ENCODE measurements at places on chromosomes 7 and 10.

DNA sequence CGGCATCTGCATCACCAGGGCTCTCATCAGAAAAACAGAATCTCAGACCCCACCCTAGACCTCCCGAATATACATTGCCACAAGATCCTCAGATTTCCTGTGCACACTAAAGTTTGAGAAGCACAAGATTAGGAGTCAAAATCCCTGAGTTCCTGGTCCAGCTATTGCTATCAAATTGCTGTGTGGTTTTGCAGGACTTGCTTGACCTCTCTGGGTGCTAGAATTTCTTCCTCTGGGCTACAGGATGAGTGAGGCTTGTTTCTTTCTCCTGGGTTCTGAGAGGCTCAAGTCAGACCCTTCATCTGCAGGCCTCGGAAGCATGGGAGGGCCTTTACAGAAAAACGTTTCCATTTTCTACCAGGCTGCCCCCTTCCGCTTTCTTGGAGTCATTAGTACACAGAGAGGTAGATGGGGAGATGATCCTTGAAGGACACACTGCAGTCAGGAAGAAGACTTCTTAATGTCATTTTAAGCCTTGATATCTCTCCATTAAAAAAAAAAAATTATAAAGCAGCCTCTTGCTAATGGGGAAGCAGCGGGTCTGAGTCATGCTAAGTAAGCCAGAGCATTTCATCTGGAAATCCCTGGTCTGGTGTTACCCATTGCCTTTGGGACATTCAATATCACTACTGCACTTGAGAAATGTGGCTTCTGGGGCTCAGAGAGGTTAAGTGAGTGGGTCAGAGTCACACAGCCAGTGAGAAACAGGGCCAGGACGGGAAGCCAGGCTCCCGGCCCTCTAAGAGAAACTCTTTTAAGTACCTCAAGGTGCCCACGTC lies 173.5 kb downstream of the KCNMA1 start:
- H3K4me1 ChIP-seq: no peaks in the 10 kb centered on the region
- H3K36me3 ChIP-seq: no peaks in the 10 kb centered on the region
- no peak for DNase-seq

DNA sequence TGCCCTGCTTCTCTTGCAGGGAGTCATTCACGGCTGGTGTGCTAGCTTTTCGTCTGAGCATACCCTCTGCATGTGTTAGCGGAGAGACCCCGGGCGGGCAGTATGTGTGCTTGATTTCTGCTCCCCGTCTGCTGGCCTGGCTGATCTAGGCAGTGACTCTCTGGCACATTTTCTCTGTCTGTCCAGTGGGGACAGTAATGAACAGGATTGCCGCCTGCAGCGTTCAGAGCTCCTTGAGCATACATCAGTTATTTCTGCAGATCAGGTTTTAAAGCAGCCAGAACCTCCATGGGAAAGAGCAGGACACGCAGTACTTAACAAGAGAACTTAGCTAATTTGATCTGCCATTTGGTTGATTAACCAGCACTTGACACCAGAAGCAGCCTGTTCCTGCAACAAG lies 242.5 kb downstream of the CELF2 start:
- H3K36me3 ChIP-seq: peaks cover 96% of the 10 kb centered on the region
- H3K4me1 ChIP-seq: peaks cover 41% of the 10 kb centered on the region
- H3K27ac ChIP-seq: no peak overlapping the region

DNA sequence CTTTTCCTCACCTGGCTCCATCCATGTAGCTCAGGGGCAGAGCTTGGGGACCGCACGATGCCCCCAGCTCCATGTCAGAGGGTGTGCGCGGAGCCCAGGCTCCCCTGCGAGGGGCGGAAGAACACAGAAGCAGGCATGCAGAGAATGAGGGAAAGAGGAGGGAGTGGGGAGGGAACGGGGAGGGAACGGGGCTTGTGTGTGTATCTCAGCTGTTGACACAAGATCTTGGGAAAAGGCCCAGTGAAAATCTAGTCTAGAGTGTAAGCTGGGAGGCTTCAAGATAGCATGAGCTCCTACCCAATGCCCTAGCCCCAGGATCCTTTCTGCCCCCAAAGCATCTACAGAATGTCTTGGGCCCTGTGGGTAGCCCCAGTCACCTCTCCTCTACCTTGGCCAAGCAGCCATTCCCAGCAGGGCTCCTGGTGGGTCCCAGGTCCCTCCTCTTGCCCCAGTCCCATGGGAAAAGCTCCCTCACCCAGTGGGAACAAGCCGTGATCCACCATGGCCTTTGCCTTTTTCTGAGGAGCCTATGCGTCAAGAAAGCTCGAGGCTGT lies 25.1 kb upstream of the NDST2 start:
- H3K27me3 ChIP-seq: no peaks in the 10 kb centered on the region
- no peaks in the 10 kb centered on the region for H3K4me1 ChIP-seq
- H3K36me3 ChIP-seq: peaks cover 49% of the 10 kb centered on the region

GRCh38 chr7:57404967-57405421 lies 45.0 kb upstream of the ZNF716 start:
- no peak overlapping the region for H3K4me3 ChIP-seq
- H3K27ac ChIP-seq: no peak overlapping the region
- H3K27me3 ChIP-seq: no peaks in the 10 kb centered on the region
- no peaks in the 10 kb centered on the region for H3K36me3 ChIP-seq
- H3K4me1 ChIP-seq: no peaks in the 10 kb centered on the region
- DNase-seq: no peak

DNA sequence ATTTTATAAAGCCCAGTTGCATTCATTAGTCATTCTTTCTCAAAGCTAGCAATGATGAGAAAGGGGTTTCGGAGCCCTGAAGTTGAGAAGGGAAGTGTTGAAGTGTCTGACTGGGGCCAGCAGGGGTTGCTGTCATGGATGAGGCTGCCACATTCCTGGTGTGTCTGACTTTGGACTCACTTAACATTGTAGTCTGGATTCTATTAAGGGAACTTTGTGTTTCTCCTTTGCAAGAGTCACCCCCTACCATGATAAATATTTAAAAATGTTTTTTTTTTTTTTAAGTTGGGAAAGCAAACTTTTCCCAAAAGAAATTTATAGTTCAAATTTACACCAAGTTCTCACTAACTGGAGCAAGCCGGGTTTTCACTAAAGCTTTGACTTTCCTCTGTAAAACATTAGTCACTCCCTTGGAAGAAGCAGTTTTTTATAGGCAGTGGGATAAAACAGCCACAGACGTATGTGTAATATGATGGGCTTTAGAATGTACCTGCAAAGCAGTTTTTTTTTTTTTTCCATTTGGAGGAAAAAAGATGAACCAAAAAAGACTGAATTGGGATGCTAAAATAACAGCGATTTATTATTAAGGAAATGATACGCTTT lies 243.6 kb downstream of the TWIST1 start:
- H3K27ac ChIP-seq: no peak overlapping the region
- no peak for DNase-seq
- no peaks in the 10 kb centered on the region for H3K36me3 ChIP-seq
- H3K4me1 ChIP-seq: no peaks in the 10 kb centered on the region
